ENCODE measurements at places on chromosomes 12 and 14.
A peak's percentile ranks its signal among the peaks of the same experiment; 100 is the strongest.

DNA sequence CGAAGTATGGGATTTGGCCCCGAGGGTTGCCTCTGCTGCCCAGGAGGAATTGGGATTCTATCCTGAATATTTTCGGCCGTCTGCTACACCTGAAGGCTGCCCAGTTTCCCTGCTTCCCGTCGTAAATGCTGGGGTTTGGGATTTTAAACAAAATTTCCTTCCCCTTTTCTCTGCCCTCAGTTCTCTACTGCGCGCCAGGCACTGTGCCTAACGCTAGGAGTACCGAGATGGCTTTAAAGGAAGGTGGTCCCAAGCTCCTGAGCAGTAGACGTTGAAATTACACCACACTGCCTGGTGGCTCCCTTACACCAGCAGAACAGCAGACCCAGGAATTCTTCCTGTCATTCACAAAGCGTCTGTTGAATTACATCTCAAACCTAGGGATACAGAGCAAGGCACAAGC, 566 bp upstream of the PRDM4 start:
- no peaks in the 10 kb centered on the region for H3K27me3 ChIP-seq
- peaks cover 37% of the 10 kb centered on the region for H3K4me1 ChIP-seq
- peak overlapping the region; percentile 87 for H3K4me3 ChIP-seq
- DNase-seq: no peak

- no peak overlapping the region for H3K27ac ChIP-seq
- peak; percentile 44 for DNase-seq
- no peaks in the 10 kb centered on the region for H3K4me1 ChIP-seq
- no peaks in the 10 kb centered on the region for H3K27me3 ChIP-seq
Measured at GRCh38 chr12:112183141-112184021, 58.0 kb downstream of the TRAFD1 start.

DNA sequence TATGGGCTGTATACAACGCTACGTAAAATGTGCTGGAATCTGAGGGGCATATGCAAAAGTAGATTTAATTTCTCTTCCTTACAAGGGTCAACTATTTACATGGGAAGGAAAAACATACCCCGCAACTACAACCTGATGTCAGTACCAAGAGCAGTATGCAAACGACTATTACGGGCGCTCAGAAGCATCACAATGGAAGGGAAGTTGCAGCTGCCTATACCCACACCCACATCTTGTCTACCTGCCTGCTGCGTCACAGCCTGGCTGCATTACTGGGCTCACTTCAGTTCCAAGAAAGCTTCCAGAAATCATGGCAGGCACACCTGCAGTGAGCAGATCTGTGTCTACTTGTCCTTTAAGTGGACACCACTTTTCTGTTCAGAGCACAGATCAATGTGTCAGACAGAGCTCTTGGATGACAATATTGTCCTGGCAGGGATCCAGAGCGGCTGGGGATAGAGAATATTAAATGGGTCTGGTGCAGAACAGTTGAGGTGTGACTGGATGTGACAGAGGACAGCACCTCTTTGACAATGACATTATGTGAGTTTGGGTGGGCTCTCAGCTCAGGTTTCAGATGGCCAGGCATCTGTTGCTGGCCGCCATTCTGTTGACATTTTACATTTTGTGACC, 41.5 kb upstream of the GNG2 start:
- H3K4me3 ChIP-seq: no peak overlapping the region
- no peaks in the 10 kb centered on the region for H3K4me1 ChIP-seq
- H3K27me3 ChIP-seq: no peaks in the 10 kb centered on the region

- H3K27me3 ChIP-seq: no peaks in the 10 kb centered on the region
- H3K4me3 ChIP-seq: no peak overlapping the region
- H3K4me1 ChIP-seq: peaks cover 3% of the 10 kb centered on the region
- no peak overlapping the region for H3K27ac ChIP-seq
Measured at GRCh38 chr14:65019944-65020566, 33.4 kb downstream of the FNTB start.

DNA sequence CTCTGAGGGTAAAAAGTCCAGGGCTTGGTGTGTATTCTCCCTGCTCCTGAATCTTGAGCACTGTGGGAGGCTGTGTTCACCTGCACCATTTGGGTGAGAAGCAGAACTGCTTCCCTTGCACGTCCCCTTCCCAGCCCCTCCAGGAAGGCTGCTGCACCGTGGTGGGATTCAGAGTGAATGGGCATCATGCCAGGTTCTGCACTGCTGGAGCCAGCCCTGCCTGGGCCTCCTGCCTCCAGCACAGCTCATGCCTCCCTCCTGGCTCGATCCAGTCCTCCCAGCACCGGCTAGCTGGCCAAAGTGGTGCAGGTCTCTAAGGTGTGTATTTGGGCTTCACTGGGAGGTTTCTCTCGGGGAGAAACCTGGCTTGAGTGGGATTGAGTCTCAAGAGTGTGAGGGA, 54.9 kb downstream of the ANKRD9 start:
- peaks cover 11% of the 10 kb centered on the region for H3K36me3 ChIP-seq
- H3K4me1 ChIP-seq: no peaks in the 10 kb centered on the region
- DNase-seq: no peak
- H3K4me3 ChIP-seq: no peak overlapping the region
- no peaks in the 10 kb centered on the region for H3K27me3 ChIP-seq
- no peak overlapping the region for H3K27ac ChIP-seq

DNA sequence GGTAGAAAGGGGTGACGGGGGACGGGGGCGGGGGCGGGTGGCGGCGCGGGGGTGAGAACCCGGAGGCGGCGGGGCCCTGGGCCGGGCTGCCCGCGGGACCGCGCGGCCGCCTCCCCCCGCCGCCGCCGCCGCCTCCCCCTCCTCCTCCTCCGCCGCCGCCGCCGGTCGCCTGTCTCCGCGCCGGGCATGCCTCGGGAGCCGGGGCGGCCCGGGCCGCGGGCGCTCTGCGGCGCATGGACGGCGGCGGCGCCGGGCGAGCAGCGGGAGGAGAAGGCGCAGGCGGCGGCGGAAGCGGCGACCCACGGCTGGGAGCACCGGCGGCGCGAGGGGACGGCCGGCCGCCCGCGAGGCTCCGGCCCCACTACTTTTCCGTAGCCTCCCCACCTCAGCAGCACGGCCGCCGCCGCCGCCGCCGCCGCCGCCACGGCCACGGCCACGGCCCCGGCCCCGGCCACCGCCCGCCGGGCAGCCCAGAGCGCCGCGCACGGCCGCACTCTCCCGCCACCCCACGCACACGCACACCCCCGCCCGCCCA, at the start of gene NPAS3:
TSS of gene NPAS3 (plus strand) at position 161 of the 535 bp plus-strand sequence.
- peaks cover 38% of the 10 kb centered on the region for H3K4me1 ChIP-seq
- H3K4me3 ChIP-seq: peak within 1 kb of the TSS; percentile 42
- H3K36me3 ChIP-seq: no peaks in the 10 kb centered on the region
- no peak for DNase-seq
- H3K27ac ChIP-seq: no peak within 1 kb of the TSS

DNA sequence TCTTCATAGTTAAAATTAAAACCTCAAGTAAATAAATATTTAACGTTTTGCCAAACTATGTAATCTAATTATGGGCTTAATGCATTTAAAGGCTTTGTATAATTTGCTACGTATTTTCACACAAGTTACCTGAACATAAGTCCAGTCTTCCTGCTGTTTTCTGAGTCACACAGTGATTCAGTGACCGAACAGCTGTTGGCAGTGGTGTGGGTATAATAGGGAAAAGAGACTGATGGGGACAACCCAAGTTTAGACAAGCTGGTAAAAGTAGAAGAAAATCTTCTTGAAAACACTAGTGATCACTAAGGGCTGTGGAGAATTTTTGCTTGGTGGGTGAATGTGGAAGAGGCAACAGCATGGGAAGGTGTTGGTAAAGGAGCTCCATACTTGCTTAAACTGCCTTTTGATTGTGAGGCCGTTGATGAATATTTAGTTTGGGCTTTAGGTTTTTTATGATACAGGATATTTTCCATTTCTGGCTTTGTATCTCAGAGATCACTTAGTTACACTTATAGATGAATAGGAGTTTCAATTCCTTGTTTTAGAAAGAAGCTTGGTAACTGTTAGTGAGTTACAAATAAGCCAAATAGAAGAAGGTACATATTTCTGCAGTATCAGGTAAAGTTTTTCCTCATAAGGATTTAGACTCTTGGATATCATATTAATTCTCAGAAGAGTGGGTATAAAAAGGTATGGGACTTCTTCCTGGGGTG, 23.9 kb downstream of the LRRK2 start:
- H3K27ac ChIP-seq: no peak overlapping the region
- H3K36me3 ChIP-seq: no peaks in the 10 kb centered on the region
- H3K4me3 ChIP-seq: no peak overlapping the region
- DNase-seq: no peak
- no peaks in the 10 kb centered on the region for H3K4me1 ChIP-seq

GRCh38 chr12:106985479-106985878, 1.5 kb downstream of the MTERF2 start:
- H3K27me3 ChIP-seq: no peaks in the 10 kb centered on the region
- H3K36me3 ChIP-seq: no peaks in the 10 kb centered on the region
- no peak overlapping the region for H3K27ac ChIP-seq
- H3K4me3 ChIP-seq: no peak overlapping the region
- DNase-seq: no peak

- no peaks in the 10 kb centered on the region for H3K27me3 ChIP-seq
- peak overlapping the region; percentile 53 for H3K27ac ChIP-seq
- H3K36me3 ChIP-seq: no peaks in the 10 kb centered on the region
Measured at GRCh38 chr12:64679487-64680001, 69.2 kb downstream of the RASSF3 start.

DNA sequence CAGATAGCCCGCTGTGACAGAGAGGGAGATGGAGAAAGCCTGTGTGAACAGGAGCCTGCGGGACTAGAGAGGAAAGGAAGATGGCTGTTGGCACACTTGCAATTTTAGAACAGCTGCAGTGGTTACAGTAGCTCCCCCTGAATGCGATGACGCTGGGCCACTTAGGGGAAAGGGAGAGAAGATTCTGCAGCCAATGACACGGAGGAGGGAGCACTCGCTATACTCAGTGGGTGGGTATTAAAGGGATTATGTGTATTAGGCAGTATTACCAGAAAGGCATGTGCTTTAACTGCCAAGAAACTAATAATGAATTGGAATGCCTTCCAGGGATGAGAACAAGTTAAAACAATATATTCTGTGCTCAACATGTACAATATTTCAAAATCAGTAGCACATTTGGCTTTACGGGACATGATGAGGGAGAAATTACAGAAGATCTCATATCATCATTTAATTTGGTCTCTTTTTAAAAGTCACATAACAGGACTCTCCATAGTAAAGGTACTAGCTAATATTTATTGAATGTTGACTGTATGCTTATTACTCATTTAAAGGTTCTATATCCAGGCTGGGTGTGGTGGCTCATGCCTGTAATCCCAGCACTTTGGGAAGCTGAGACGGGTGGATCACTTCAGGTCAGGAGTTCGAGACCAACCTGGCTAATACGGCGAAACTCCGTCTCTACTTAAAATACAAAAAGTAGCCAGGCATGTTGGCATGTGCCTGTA, 35.9 kb upstream of the FOS start:
- no peak overlapping the region for H3K27ac ChIP-seq
- no peak overlapping the region for H3K4me3 ChIP-seq
- H3K4me1 ChIP-seq: peaks cover 8% of the 10 kb centered on the region
- no peaks in the 10 kb centered on the region for H3K27me3 ChIP-seq

DNA sequence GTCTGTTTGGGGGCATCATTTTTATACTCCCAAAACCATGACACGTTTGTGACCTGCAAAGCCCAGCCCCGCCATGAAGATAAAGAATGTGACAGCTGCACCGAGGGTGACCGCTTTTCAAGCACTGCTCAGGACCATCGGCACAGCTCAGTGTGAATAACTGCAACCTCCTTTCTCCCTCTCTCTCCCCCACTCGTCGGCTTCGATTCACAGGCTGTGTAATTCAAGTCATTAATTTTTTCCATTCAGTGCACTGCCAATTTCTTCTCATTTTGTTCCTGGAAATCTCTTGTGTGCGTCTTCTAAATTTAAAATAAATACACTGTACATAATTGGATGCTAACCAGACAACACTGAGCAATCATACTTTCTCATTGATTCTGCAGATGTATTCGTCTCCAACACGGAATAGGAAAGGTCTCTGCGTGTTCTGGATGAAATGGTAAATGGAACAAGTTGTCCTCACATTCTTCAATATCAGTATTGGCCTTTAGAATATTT, 260.8 kb downstream of the TTC8 start:
- no peak overlapping the region for H3K4me3 ChIP-seq
- H3K4me1 ChIP-seq: peaks cover 6% of the 10 kb centered on the region
- DNase-seq: no peak
- H3K27ac ChIP-seq: no peak overlapping the region

DNA sequence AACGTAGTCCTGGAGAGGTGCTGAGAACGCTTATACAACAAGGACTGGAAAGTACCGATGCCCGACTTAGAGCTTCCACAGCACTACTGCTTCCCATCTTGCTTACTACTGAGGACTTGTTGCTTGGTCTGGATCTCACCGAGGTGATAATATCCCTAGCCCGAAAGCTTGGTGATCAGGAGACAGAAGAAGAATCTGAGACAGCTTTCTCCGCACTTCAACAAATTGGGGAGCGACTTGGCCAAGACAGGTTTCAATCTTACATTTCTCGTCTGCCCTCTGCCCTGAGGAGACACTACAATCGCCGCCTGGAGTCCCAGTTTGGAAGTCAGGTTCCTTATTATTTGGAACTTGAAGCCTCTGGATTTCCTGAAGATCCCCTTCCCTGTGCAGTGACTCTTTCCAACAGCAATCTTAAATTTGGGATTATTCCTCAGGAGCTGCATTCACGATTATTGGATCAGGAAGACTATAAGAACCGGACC, 1.1 kb downstream of the TOGARAM1 start:
- no peak for DNase-seq
- no peaks in the 10 kb centered on the region for H3K27me3 ChIP-seq
- no peaks in the 10 kb centered on the region for H3K36me3 ChIP-seq
- H3K4me3 ChIP-seq: peak overlapping the region; percentile 93
- peaks cover 75% of the 10 kb centered on the region for H3K4me1 ChIP-seq
- peak overlapping the region; percentile 90 for H3K27ac ChIP-seq

GRCh38 chr12:33476058-33476457, 36.4 kb upstream of the SYT10 start:
- no peak for DNase-seq
- no peaks in the 10 kb centered on the region for H3K4me1 ChIP-seq
- no peaks in the 10 kb centered on the region for H3K36me3 ChIP-seq
- H3K27me3 ChIP-seq: no peaks in the 10 kb centered on the region

DNA sequence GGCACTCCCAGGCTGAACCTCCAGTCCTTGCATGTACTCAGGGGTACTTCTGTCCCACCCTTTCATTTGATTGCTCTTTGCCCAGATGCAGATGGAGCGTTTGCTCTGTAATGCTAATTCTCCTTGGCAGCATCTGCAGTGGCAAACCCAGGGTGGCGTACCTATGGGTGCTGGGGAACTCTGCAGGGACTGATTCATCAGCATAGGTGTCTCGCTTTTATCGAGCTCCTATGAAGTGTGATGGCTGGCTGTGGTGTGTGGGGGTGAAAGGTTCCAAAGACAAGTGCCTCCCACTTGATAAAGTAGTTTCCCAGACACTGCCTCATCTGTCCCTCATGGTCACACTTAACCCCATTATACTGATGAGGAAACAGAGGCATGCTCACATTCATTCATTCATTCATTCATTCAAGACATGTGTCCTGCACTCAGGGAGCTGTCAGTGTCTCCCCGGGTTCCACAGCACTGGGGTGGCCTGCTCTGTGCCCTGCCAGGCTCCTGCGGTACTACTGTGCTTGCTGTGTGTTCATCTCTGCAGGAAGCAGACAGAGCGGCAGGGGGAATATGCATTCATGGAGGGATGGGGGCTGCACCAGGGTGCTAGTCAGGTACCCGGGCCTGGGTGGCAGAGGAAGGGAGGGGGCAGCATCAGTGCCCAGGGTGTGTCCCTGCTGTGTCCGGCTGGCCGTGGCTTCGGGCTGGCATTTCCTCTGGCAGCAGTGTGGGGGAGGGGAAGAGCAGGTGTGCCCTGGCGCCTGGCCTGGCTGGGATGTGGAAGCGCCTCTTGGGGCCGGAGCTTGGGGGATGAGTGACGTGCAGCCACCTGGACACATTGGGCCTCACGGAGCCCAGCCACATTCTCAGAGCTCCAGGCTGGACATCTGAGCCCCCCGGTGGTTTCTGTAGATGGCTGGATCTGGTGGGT, 110.9 kb downstream of the TSPAN9 start:
- DNase-seq: no peak
- H3K4me1 ChIP-seq: peaks cover 21% of the 10 kb centered on the region
- no peaks in the 10 kb centered on the region for H3K27me3 ChIP-seq

Measured in upper lobe of left lung (tissue), 6 donors.